ENCODE measurements at places on chromosomes 12 and 14. TPM values are rescaled to one million over a fixed set of nuclear protein-coding genes. Genes with fewer than 3 reads are reported as not detected.

- no peak for DNase-seq
- no peaks in the 10 kb centered on the region for H3K36me3 ChIP-seq
- no peak overlapping the region for H3K27ac ChIP-seq
- no peaks in the 10 kb centered on the region for H3K4me1 ChIP-seq
- H3K4me3 ChIP-seq: no peak overlapping the region
Observed at GRCh38 chr12:52677671-52678070, 2.5 kb downstream of the KRT1 start.

- H3K27ac ChIP-seq: no peak overlapping the region
- no peak overlapping the region for H3K4me3 ChIP-seq
- H3K36me3 ChIP-seq: no peaks in the 10 kb centered on the region
- no peaks in the 10 kb centered on the region for H3K4me1 ChIP-seq
- no peak for DNase-seq
Observed at GRCh38 chr12:85676816-85677749, 159.1 kb downstream of the RASSF9 start.

DNA sequence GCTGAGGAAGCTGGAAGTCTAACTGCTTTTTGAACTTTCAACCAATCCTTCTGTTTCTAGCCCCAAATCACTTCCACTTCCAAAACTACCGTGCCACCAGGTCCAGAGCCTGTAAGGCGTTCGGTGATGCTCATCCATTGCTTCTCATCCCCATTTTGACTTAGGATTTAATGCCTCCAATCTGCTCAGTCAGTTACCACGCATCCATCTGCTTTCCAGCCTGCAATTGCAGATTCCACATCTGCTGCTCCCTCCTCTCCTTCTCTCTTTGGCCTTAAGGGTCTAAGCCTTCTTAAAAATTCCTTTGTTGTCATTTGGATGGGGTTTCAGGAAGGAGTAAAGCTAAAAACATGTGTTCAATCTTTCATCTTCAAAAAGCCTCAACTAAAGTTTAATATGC, 74.7 kb downstream of the TUNAR start:
- H3K4me3 ChIP-seq: no peak overlapping the region
- DNase-seq: no peak
- H3K4me1 ChIP-seq: no peaks in the 10 kb centered on the region
- H3K36me3 ChIP-seq: no peaks in the 10 kb centered on the region

The STAB2 gene
- total RNA-seq: not detected

The GYS2 gene
- not detected for total RNA-seq

The NXPH4 gene
- total RNA-seq: not detected

The UTP20 gene
- total RNA-seq: 38.5 TPM

Measured in HepG2 (cell line).